ENCODE measurements at places on chromosomes 6 and 20. TPM values are rescaled to one million over a fixed set of nuclear protein-coding genes. Genes with fewer than 3 reads are reported as not detected.

Gene TRIM10
- total RNA-seq, result not detected

Gene RRAGD
- total RNA-seq, result 7.6 TPM

GRCh38 chr6:52053038-52053695 is 34.2 kb downstream of the PKHD1 start:
- no peaks in the 10 kb centered on the region for H3K4me1 ChIP-seq
- H3K36me3 ChIP-seq, result no peaks in the 10 kb centered on the region
- H3K4me3 ChIP-seq, result no peak overlapping the region
- DNase-seq, result no peak
- no peak overlapping the region for H3K27ac ChIP-seq

GRCh38 chr6:6713657-6714056 is 125.1 kb downstream of the LY86 start:
- H3K4me1 ChIP-seq, result peaks cover 3% of the 10 kb centered on the region
- no peaks in the 10 kb centered on the region for H3K27me3 ChIP-seq
- H3K4me3 ChIP-seq, result no peak overlapping the region
- no peak for DNase-seq

DNA sequence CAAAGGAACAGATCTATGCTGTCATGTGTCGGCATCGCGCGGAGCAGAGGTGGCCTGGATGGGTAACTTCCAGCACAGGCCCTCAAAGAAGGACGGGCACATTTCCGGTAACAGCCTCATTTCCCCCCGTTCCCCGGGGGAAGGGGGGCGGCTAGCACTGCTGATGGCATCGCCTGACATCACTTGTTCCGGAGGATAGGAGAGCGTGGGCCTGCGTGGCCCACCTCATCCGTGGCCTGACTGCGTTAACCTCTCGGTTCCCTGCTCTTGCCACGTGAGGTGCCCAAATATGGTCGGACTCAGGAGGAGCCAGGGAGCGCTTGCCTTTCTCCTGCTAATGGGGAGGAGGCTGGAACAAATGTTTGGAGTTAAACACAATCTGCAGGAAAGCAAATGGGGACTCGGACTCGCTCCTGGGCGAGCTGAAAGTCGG is at the start of gene AKAP12:
Gene AKAP12, plus strand, starts transcription at position 365 of the 433 bp plus-strand sequence. CDS start 596 bp downstream, outside the sequence.
- H3K4me1 ChIP-seq, result peaks cover 6% of the 10 kb centered on the region
- no peaks in the 10 kb centered on the region for H3K27me3 ChIP-seq
- peak within 1 kb of the TSS; percentile 30 for H3K27ac ChIP-seq
- H3K36me3 ChIP-seq, result no peaks in the 10 kb centered on the region

GRCh38 chr6:32196682-32197616 is 4.5 kb upstream of the GPSM3 start:
- no peaks in the 10 kb centered on the region for H3K36me3 ChIP-seq
- peak overlapping the region; percentile 83 for H3K4me3 ChIP-seq
- H3K27ac ChIP-seq, result peak overlapping the region; percentile 99
- no peaks in the 10 kb centered on the region for H3K27me3 ChIP-seq

GRCh38 chr20:49982072-49982345 is 771 bp upstream of the SNAI1 start:
- H3K36me3 ChIP-seq, result no peaks in the 10 kb centered on the region
- peak overlapping the region; percentile 48 for H3K4me3 ChIP-seq
- no peak overlapping the region for H3K27ac ChIP-seq
- no peaks in the 10 kb centered on the region for H3K27me3 ChIP-seq
- H3K4me1 ChIP-seq, result no peaks in the 10 kb centered on the region
